ENCODE measurements at places on chromosomes 3 and 15.

GRCh38 chr3:144583871-144584270, 612.2 kb downstream of the DIPK2A start:
- DNase-seq: no peak

GRCh38 chr3:75138345-75138744, 523.9 kb upstream of the CNTN3 start:
- DNase-seq: no peak

DNA sequence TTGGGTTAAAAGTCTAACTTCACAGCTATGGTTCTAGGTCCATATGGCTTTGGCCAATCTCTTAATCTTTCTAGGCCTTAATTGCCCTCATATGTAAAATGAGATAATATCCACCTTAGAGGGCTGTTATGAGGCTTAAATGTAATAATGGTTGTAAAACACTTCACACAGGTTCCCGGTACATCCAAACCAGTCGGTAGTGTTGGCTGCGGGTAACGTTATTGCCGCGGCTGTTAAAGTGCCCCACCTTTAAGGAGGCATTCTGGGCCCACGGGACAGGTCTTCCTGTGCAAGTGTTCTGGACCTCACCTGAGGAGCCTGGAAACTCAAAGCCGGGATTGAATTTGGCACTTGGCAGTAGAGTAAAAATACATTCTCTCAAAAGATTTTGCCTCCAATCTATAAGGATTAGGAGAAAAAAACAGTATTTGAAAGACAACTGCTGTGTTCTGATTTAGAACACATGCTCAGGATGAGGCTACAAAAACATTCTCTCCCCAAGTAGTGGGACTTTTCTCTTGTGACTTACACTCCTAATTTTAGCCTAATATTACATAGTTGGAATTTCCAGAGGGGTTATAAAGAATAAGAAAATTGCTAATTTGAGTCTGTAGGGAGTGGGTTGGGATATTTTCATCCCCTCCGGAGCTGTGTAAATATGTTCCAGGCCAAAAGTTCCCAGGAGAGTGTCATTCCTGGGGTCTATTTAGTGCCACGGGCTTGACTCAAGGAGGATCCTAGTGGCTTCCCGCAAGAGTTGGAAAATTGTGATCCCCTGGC, 44.9 kb upstream of the TSEN2 start:
- no peak for DNase-seq

DNA sequence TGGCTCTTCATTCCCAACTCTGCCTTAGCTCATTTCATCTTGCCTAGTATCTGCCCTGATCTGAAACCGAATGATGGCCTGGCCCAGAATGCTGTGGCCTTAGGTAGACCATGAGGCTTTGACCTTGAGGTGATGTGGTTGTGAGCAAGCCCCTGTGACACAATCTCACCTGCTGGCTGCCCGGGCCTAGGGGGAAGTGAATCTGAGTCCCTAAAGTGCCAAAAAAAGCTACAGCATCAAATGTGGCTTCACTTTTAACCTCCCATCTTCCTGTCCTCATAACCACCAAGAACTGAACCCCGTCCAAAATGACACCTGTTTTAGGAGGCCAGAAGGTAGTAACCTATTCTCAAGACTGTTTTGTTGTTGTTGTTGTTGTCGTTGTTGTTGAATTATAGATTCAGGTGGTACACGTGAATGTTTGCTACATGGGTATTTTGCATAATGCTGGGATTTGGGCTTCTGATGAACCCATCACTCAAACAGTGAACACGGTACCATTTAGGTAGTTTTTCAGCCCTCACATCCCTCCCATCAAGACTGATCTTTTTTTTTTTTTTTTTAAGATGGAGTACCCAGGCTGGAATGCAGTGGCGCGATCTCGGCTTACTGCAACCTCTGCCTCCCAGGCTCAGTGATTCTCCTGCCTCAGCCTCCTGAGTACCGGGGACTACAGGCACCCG, 54.6 kb downstream of the MCCC1 start:
- no peak for DNase-seq

DNA sequence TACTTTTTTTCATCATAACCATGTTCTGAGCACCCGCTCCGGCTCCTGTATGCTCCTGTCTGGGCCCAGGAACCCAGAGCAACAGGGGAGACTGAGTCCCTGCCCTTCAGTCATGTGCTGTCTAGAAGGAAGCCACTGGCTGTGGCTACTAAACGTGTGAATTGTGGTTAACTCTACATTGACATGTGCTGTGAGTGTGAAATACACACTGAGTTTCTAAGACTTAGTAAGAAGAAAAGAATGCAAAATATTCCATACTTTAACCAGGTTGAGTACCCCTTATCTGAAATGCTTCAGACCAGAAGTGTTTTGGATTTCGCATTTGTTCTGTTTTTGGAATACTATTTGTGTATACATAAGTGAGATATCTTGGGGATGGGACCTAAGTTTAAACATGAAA, 42.8 kb upstream of the CGNL1 start:
- no peak for DNase-seq

GRCh38 chr15:80480909-80481308, 76.7 kb downstream of the ARNT2 start:
- DNase-seq: peak; percentile 87

GRCh38 chr3:129560911-129561594, 18.1 kb downstream of the H1-8 start:
- DNase-seq: peak; percentile 96

- DNase-seq: no peak
These were observed 25.5 kb upstream of the ZNF710 start for GRCh38 chr15:89975482-89976245.

- no peak for DNase-seq
These were observed 57.9 kb downstream of the ARHGAP31 start for GRCh38 chr3:119352034-119352609.

DNA sequence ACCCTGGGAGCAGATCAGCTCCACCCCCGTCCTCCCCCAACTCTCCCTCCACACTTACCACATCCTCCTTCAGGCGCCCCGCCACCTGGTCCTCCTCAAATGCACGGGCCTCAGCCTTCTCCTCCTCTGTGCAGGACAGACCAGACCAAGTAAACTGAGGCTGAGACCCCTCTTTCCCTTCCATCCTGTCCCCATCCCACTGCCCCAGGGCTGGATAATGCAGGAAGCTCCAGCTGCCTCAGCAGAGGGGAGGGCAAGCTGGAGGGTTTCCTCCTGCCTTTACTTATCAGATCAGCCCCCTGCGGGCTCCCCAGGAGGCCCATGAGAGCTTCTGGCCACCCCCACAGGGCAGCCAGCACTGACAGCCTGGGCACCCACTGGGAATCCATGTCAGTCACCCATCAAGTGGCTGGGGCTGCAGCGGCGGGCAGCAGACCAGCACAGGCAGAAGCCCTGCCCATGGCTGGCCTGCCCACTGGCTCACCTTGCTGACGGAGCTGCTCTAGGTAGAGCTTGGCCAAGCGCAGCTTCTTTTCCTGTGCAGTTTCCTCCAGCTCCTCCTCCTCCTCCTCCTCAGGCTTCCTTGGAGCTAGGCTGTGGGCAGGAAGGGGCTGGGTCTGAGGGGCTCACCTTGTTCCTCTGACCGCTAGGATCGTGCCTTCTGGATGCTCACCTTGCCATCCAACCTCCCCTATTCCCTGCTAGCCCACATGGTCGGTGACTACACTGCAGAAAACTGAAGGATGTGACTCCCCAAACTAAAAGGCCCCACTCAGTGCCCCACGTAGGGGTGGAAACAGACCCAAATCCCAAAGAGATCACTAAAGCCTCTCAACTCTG, 3.9 kb downstream of the RRP9 start:
- DNase-seq: no peak

GRCh38 chr3:191262650-191263049, 63.6 kb downstream of the OSTN start:
- DNase-seq: no peak

DNA sequence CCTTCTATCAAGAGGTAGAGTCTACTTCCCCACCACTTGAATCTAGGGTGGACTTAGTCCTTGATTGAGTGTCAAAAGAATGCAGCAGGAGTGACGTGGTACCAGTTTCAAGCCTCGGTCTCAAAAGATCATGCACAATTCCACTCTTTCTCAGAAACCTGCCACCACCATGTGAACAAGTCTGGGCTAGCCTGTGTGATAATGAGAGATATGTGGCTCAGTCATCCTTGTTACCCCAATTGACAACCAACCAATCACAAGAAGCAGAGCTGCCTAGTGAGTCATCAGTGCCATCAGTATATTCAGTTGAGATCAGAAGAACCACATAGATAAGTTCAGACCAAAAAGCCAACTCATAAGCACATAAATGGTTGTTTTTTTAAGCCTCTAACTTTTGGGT, 374.5 kb downstream of the IL20RB start:
- DNase-seq: no peak

DNA sequence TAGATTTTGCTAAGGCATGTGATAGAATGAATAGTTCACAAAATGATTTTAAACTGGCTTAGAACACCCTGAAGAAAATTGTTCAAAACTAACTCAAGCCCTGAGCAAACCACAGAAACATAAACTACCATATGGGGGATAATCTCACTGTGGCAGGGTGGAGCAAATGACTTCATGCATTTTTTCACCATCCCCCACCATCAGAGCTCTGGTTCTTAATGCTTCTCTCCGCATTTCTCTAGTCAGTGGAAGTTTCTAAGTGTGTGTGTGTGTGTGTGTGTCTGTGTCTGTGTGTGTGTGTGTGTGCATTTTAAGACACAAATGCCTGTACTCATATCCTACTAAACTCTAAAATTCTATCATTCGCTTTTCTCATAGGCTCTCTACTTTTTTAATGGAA, 107.1 kb upstream of the PHLDB2 start:
- peak; percentile 62 for DNase-seq

DNA sequence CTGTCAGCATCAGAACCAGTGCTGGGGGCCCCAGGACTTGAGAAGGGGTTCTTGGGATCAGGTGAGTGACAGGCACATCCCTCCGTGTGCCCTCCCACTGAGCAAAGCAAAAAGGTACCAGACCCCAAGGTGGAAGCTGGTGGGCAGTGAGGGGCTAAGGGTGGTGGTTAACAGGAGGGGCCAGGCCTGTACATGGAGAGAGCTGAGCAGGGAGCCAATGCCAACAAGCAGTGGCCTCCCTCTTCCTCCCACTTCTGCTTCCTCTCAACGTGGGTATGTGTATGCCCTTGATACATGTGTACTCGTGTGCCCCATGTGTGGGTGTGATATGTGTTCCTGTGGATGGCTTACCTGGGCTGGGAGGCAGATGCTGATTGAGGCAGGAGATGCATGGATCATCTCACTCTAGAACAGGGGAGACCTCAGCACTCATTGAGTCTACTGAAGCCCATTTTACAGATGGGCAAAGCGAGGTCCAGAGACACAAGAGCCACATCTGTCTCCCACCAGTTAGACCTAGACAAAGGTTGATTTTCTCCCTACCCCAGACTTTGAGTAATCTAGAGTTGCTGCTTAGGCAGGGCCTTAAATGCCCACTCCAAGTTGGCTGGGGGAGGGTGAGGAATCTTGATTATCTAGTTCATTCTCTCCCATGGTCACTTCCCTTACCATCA, 945 bp downstream of the VIPR1 start:
- DNase-seq: no peak

DNA sequence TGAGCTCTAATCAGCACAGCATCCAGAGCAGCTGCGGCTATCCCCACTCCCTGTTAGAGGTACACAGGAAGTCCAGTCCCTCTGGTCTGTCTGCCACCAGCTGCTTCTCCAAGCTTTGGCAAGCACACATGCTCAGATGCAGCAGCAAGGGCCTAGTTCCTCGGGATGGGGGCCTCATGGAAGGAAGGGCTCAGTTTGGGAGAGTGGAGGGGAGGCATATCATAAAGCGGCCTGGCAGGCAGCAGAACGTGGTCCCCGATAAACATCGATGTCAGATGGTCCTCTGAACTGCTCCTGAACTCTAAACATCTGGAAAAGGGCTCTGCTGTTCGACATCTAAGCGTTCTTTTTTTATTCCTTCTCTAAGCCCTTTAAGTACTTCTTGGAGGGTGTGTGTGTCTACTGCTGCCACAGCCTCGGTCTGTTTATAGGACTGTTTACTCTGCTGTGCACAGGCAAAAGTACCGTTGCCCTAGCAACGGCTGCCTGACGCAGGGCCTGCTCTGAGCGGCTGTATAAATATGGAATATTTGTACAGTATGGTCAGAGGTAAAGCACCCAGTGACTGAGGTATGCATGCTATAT, 74.6 kb downstream of the PRICKLE2 start:
- DNase-seq: peak; percentile 67

- DNase-seq: no peak
These were observed 15.9 kb downstream of the CHL1 start for GRCh38 chr3:212432-212831.

- DNase-seq: no peak
These were observed 27.5 kb downstream of the CSPG4 start for GRCh38 chr15:75685195-75685594.

GRCh38 chr3:178304758-178305467, 231.3 kb upstream of the KCNMB2 start:
- DNase-seq: peak; percentile 40

DNA sequence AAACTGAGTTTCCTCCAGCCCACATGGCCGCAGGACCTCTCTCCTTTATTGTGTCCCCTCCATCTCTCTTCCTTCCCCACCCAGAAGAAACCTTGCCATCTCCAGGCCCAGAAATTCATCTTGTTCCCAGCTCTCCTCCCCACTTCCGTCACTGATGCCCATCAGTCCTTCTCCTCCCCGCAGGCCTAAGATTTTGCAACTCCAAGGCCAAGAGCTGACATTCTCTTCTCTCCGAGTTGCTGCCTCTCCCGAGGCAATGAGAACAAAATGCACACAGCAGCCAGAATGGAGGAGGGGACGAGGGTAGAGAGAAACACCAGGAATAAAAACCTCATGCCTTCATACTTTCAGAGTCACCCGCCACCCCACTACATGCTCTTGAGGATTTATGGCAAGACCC, 526.5 kb upstream of the PROK2 start:
- peak; percentile 40 for DNase-seq

DNA sequence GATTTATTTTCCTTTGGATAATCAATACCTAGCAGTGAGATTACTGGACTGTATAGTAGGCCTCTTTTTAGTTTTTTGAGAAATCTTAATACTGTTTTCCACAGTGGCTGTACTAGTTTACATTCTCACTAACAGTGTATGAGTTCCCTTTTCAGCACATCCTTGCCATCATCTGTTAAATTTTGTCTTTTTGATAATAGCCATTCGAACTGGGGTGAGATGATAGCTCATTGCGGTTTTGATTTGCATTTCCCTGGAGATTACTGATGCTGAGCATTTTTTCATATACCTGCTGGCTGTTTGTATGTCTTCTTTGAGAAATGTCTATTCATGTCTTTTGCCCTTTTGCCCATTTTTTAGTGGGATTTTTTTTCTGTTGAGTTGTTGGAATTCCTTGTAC, 210.8 kb downstream of the CGGBP1 start:
- DNase-seq: no peak

Data from AG20443 (cell line).